Inflammatory macrophage (primary cell): ENCODE measurements at places on chromosomes 7 and 10.
A peak's percentile ranks its signal among the peaks of the same experiment; 100 is the strongest.

DNA sequence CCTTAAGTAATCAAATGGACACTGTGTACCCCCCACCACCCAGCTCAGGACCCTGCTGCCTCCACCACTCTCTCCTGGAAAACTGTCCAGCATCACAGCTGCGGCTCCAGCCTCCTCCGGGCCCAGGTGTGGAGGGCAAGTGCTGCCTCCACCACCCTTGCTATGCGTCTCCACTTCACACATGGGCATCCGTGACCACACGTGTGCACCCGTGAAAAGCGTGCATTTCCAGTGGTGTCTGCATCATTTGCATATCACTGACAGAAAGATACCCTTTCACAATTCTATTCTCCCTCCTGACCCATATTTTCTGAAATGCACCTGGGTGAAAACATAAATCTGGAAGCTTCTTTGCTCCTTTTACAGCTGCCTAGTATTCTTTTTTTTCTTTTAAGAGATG, 89.7 kb upstream of the PDGFA start:
- DNase-seq: no peak

DNA sequence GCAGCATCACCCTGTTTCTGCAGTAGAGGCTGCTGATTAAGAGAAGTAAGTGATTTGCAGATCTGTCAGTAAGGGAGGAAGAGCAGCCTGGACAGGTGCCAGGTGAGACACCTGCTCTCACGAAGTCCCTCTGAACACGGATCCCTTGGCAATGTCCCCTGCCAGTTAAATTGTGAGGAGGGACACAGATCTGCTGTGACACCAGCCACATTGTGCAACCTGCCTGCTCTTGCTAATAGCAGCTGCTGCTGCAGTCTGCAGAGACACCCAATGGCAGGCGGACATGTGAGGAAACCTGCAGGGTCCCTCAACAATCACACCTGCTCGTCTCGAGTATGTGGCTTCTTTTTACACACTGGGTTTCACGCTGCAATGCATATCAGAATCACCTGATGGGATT, 31.9 kb downstream of the ANXA11 start:
- DNase-seq: no peak

GRCh38 chr7:70458745-70459144, 673.2 kb upstream of the GALNT17 start:
- DNase-seq: no peak

DNA sequence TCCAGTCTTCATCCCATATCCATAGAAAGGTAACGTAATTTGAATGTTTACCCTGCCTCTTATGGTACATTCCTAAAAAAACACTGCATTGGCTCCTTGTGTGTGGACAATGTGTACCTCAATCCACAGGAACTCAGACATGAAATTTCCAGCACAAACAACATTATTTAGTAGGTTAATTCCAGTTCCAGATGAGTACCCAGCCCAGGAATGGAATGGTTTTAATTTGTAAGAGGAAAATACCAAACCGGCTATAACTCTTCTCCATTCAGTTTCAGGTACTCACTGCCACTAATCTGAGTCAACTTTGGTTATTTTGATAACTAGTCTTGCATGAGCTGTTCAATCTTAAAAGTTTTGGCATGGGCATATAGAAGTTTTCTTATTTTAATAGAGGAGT, 39.0 kb downstream of the TFPI2 start:
- DNase-seq: no peak

DNA sequence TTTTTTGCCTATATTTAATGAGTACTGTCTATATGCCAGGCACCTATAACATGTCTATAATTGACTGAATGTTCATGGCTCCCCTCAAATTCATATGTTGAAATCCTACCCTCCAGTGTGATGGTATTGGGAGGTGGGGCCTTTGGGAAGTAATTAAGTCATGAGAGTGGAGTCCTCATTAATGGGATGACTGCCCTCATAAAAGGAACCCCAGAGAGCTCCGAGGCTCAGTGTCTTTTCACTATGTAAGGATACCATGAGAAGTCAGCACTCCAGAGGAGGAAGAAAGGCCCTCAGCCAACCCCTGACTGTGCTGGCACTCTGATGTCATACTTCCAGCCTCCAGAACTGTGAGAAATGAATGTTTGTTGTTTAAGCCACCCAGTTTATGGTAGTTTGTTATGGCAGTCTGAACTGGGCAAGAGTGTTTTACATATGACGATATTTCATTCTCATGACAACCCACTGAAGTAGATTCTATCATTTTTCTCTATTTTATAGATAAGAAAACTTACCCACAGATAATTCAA, 61.1 kb upstream of the PCGF5 start:
- DNase-seq: no peak

GRCh38 chr10:20767028-20767427, 130.1 kb downstream of the NEBL start:
- DNase-seq: no peak

- no peak for DNase-seq
Observed at GRCh38 chr7:153835712-153836265, 216.4 kb upstream of the DPP6 start.

- no peak for DNase-seq
Observed at GRCh38 chr7:84529480-84530205, 335.1 kb upstream of the SEMA3A start.

DNA sequence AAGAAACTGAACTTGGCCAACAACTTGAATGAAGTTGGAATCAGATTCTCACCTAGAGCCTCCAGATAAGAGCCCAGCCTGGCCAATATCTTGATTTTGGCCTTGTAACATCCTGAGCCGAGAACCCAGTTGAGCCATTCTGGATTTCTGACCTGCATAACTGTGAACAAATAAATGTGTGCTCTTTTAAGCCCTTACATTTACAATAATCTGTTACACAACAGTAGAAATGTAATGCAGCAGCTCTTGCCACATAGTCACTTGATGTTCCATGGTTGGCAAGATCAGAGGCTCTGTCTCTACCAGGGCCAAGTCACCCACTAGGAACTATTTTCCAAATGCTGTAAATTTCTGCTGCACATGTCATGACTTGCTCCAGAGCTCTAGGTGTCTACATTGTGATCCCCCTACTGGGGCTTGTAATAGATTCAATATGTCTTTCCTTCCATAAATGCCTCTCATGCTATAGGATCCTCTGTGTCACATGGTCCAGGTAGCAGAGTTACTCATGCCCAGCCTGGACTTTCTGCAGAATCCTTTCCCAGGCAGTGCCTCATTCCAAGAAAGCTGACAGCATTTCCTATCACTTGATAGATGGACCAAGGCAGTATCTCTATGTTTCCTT, 11.4 kb upstream of the RBM20 start:
- no peak for DNase-seq

GRCh38 chr10:84423719-84424118, 95.3 kb downstream of the CCSER2 start:
- no peak for DNase-seq

- DNase-seq: no peak
Observed at GRCh38 chr10:47295411-47295810, 4.6 kb upstream of the GDF10 start.

DNA sequence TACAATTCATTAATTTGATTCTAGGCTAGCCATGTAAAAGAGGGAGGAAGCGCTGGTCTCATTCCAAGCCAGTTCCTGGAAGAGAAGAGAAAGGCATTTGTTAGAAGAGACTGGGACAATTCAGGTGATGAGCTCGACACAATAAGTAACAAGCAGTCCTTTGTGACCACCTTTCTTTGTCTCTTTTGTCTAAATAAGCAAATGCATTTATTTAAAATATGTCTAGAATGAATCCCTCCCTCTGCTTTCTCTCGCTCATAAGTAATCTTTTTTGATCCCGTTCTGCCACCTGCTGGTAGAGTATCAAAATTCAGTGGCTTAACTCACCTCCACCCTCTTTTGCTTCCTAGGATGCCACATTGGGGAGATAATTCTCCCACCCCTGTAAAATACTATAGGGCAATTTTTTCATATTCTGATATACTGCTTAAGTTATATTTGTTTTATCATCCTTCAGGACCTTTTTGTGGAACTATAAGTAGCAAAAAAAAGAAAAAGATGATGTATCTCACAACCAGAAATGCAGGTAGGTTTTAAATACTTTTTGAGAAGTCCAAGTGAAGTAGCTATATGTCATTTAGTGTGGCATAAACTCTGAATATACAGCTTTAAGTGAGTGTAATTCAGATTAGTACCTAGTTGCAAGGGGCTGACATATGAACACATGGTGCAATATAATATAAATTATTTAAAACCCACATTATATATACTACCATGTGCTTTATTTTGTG, 91.5 kb downstream of the GSDME start:
- DNase-seq: peak; percentile 55

DNA sequence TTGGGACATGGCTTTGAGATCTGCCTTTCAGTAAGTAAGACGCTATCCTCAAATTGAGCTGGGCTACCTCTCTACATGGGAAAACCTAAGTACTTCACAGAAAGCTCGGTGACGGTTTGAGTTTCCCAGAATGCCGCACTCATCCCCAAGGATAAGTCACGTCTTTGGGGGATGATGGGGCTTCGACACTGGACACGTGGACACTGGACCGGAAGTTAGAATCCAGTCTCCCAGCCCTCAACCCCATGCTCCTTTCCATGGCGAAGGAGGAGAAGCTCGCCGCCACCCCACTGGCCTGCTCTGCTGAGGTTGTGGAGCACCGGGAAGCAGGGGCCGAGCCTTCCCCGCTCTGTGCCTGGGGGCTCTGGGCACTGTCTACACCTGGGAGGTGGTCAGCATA, 27.5 kb downstream of the PTPRE start:
- DNase-seq: no peak

DNA sequence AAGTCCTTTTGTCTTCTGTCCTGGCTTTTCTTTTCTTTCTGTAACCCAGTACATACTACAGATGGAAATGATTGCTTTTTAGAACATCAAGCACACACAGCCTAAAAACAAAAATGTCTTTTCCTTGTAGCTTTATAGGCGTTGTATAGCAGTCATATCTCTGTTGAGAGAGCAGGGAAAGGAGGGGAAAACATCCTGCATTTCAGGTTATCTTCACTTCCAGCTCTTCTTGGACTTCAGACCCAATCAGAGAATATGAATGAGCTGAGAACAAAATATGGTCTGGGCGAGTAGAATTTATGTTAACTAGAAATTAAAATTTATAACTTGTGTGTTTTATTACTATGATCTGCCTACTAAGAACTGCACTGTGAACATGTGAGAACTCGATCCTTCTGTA, 14.7 kb downstream of the TMEM60 start:
- no peak for DNase-seq

DNA sequence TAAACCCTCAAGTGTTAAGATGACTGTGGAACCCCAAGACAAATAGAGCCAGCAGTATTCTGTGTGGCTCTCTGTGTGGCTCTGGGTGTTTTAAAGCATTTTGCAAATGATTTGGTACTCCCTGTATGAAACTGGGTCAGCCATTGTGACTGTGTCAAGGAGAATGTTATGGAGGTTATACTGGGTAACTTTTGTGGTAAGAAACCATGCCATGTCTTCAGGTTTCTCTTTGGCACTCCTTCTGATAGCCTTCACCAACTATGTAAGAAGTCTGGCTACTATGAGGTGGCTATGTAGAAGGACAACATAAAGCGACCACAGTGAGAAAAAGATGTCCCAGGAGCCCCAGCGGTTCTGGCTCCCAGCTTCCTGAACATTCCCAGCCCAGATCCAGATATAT, 226.6 kb upstream of the RHOBTB1 start:
- DNase-seq: no peak

DNA sequence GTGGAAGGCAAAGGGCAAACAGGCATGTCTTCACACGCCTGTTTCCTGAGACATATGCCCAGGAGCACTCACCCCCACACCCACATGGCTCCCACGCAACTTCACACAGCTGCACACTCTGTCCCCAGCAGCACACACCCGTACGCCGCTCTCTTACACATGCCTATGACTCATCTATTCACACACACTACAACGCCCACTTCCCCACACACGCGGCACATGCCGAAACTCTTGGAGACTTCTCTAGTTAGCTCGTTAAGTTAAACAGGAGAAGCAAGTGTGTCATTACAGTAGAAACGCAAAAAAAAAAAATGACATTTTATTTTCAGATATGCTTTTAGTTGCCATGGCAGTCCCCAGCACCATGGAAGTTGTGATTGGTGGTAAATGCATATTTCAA, 6.7 kb downstream of the CALN1 start:
- DNase-seq: peak; percentile 80

DNA sequence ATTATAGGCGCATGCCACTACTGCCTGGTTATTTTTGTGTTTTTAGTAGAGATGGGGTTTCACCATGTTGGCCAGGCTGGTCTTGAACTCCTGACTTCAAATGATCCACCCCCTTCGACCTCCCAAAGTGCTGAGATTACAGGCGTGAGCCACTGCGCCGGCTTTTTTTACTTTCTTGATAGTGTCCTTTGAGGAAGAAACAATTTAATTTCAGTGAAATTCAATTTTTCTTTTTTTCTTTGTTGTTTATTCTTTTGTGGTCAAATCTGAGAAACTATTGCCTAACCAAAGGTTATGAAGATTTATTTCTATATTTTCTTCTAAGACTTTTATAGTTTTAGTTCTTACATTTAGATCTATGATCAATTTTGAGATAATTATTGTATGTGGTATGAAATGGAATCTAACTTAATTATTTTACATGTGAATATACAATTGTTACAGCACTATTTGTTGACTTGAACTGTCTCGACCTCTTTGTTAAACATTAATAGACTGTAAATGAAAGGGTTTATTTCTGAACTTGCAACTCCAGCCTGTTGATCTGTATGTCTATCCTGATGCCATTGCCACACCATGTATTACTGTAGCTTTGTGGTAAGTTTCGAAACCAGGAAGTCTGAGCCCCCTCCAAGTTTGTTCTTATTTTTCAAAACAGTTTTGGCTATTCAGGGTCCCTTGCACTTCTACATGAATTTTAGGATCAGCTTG, 19.8 kb upstream of the RASSF4 start:
- peak; percentile 81 for DNase-seq

- DNase-seq: no peak
Observed at GRCh38 chr7:124482229-124482628, 283.4 kb downstream of the GPR37 start.

GRCh38 chr10:55183993-55184392, 383.0 kb upstream of the PCDH15 start:
- no peak for DNase-seq

GRCh38 chr7:144037414-144038035, 11.2 kb upstream of the OR2A5 start:
- DNase-seq: no peak

GRCh38 chr7:150428671-150429451, 21.6 kb upstream of the GIMAP8 start:
- peak; percentile 60 for DNase-seq

GRCh38 chr7:139490130-139490529, 6.7 kb upstream of the KLRG2 start:
- no peak for DNase-seq

DNA sequence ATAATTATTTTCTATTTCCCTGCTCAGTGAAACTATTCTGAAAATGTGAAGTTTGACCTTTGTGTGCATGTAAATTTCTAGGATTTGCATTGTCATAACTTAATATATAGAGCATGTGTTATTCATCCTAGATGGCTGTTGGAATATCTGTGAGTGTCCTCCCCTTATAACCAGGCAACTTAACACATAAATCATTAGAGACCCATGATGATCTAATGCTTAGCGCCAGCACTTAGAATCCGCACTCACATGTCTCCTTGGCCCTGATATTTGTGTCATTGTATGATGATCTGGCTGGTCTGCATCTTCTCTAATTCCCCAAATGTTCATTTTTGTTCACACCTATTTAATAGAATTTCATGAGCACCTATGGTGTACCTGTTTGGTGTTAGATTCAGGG, 1354.5 kb downstream of the XPNPEP1 start:
- no peak for DNase-seq
